ENCODE measurements at places on chromosomes 6 and 20. TPM values are rescaled to one million over a fixed set of nuclear protein-coding genes. Genes with fewer than 3 reads are reported as not detected.

DEFB121 gene
- total RNA-seq = not detected

AKAP7 gene
- total RNA-seq = 205 TPM

SLC22A23 gene
- total RNA-seq = 22.8 TPM

PTK6 gene
- not detected for total RNA-seq

MEI4 gene
- total RNA-seq = 0.82 TPM

PRICKLE4 gene
- total RNA-seq = 0.41 TPM

TTK gene
- 5.7 TPM for total RNA-seq

BTNL2 gene
- total RNA-seq = not detected

ZSCAN31 gene
- total RNA-seq = 13.5 TPM
